ENCODE measurements at places on chromosomes 3 and 15.

DNA sequence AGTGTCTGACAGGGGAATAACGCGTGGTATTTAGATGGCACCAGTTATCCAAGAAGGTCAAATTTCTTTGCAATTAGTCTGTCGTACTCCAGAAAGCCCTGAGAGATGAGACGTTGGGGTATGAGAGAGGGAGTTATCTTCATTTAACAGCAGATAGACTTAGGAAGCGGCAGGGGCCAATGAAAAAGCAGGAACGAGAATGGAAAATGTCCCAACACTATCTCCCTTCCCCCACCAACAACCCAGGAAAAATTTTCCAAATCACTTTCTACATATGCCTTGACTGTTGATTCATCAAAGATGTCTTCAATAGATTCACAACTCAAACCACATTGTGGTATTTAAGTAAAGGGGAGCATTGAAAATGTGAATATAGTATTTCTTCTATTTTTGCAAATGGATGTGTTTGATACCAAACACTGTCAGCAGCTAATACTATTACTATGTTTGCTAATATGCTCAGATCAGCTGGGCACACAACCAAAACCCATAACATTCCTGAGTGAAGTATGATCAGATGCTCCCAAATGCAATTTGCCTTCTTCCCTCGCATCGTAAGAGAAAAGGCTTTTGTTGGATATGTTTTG, 13.3 kb upstream of the GREM1 start:
- H3K4me3 ChIP-seq: no peak overlapping the region
- H3K36me3 ChIP-seq: no peaks in the 10 kb centered on the region
- DNase-seq: no peak
- no peaks in the 10 kb centered on the region for H3K27me3 ChIP-seq
- no peaks in the 10 kb centered on the region for H3K4me1 ChIP-seq

GRCh38 chr3:67550541-67550940, 103.9 kb downstream of the SUCLG2 start:
- no peaks in the 10 kb centered on the region for H3K27me3 ChIP-seq
- H3K4me1 ChIP-seq: no peaks in the 10 kb centered on the region
- H3K4me3 ChIP-seq: no peak overlapping the region
- DNase-seq: no peak
- no peak overlapping the region for H3K27ac ChIP-seq

GRCh38 chr15:63318344-63318743, 40.9 kb downstream of the APH1B start:
- no peaks in the 10 kb centered on the region for H3K36me3 ChIP-seq
- H3K4me3 ChIP-seq: no peak overlapping the region
- no peaks in the 10 kb centered on the region for H3K4me1 ChIP-seq

DNA sequence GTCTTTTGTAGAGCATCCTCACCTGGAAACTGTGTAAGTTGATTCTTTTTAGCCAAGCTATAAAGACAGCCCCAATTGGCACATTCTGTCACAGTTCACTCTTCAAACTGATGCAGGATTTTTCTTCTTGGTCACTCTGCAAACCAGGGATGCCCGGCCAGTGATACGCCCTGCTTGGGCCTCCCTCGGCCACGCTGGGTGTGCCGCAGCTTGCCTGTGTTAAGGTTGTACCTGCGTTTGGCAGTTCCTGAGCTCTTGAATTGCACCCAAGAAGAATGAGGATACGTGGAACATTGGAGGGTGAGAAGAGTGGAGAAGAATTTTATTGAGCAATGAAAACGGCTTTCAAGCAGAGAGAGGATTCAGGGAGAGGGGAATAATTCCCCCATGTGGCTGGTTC, 49.9 kb downstream of the PSMD6 start:
- H3K27ac ChIP-seq: no peak overlapping the region
- no peaks in the 10 kb centered on the region for H3K36me3 ChIP-seq

- DNase-seq: no peak
- no peak overlapping the region for H3K4me3 ChIP-seq
- H3K36me3 ChIP-seq: no peaks in the 10 kb centered on the region
- H3K4me1 ChIP-seq: peaks cover 10% of the 10 kb centered on the region
- H3K27me3 ChIP-seq: no peaks in the 10 kb centered on the region
Measured at GRCh38 chr15:42911058-42911592, 9.5 kb downstream of the TTBK2 start.

GRCh38 chr3:34067536-34068051, 269.2 kb downstream of the PDCD6IP start:
- no peaks in the 10 kb centered on the region for H3K36me3 ChIP-seq
- no peaks in the 10 kb centered on the region for H3K27me3 ChIP-seq
